ENCODE measurements at places on chromosomes 7 and 10.

GRCh38 chr10:91117505-91117904, 103.0 kb upstream of the PCGF5 start:
- no peak for DNase-seq

DNA sequence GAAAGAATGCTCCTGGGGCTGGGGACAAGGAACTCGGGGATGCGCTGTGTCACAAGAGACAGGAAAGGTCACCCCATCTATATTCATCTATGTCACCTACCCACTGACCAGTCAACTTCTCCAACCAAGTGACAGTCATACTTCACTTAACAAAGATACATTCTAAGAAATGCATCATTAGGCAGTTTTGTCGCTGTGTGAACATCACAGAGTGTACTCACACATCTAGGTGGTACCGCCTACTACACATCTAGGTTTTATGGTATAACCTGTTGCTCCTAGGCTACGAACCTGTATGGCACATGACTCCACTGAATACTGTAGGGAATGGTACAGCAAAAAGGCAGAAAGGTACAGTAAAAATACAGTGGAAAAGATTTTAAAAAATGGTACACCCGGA, 3.8 kb upstream of the ADAM12 start:
- no peak for DNase-seq

GRCh38 chr10:83862723-83863122, 276.6 kb upstream of the GHITM start:
- no peak for DNase-seq

GRCh38 chr7:25026156-25026555, 46.2 kb upstream of the OSBPL3 start:
- DNase-seq: no peak

DNA sequence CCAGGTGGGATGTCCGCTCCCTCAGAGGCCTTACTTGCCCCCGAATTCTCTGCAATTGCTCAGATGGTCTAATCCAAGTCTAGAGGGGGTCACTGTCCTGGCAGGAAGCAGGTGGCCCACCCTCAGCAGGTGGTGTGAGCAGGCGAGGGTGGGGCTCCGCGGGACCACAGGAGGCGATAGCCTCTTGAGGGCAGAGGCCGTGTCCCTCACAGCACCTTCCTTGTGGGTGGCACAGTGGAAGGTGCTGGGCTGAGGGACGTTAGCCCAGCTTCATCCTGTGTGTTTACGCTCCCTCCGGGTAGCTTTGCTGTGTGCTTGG, 38.3 kb upstream of the INPP5A start:
- DNase-seq: no peak

GRCh38 chr10:111934931-111935330, 248.6 kb downstream of the GPAM start:
- no peak for DNase-seq

- DNase-seq: no peak
These were observed 57.8 kb upstream of the WIPF3 start for GRCh38 chr7:29748286-29749099.

DNA sequence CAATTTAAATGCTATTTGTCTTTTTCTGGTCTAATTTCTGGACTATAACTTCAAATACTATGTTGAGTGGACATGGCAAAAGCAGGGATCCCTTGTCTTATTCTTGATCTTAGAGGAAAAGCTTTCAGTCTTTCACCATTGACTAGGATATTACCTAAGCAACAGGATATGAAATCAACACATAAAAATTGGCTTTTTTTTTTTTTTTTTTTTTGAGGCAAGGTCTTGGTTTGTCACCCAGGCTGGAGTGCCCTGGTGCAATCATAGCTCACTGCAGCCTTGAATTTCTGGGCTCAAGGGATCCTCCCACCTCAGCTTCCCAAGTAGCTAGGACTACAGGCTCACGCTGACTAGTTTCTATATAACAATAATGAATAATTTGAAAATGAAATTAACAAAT, 90.8 kb downstream of the JMJD1C start:
- no peak for DNase-seq

DNA sequence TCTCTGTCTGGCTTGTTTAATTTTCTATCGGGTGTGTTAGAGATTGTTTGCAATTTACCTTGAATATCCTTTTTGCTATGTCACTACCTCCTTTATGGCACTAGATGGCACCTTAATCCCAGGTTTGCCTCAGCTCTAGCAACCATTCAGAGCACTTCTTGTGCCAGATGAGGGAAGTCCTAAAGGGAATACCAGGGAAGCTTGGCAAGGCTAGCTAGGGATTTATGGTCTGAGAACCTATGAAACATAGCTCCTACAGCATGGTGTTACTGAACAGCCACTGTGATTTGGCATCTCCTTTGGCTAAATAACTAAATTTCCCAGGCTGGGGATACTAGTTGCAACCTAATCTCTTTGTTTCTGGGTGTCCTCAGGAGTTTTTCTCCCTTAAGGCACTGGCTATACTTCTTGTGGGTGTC, 69.0 kb upstream of the VOPP1 start:
- DNase-seq: no peak

GRCh38 chr10:47137311-47137851, 162.6 kb upstream of the GDF10 start:
- no peak for DNase-seq

DNA sequence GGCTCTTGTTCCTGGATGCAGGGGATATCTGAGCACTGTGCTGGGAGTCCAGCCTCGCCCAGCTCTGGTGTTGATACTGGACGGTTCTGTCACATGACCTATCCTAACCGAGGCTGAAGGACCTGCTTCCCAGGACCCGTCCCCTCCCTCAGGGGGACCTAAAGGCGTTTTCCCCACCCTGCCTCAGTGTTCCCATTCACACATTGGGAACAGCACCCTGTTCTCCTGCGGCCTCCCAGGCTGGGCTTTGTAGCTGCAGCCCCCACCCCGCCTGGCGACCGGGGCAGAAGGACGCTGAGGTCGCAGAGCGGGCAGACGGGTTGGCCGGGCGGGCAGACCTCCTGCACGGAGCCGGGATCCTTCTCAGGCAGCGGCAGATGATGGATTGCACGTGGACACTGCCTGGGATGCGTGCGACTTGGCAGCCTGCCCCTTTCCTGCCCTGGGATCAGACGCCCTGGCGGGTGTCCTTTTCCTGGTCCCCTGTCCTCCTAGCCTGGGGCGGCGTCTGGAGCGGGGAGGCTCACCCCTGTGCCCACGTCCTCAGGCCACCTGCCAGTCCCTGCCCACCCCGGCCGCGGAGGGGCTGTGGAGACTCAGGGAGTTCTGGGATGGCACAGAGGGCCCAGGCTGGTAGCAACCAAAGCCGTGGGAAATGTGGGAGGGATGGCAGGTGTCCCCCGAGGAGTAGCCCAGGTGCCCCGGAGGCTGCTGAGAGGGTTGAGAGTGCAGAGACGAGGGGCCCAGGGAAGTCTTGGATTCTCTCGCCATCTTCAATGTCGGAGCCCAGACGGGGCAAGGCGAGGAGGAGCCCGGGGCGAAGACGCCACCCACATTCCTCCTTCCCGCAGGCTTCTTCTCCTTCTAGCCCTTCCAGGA, 17.2 kb upstream of the PSMG3 start:
- no peak for DNase-seq

DNA sequence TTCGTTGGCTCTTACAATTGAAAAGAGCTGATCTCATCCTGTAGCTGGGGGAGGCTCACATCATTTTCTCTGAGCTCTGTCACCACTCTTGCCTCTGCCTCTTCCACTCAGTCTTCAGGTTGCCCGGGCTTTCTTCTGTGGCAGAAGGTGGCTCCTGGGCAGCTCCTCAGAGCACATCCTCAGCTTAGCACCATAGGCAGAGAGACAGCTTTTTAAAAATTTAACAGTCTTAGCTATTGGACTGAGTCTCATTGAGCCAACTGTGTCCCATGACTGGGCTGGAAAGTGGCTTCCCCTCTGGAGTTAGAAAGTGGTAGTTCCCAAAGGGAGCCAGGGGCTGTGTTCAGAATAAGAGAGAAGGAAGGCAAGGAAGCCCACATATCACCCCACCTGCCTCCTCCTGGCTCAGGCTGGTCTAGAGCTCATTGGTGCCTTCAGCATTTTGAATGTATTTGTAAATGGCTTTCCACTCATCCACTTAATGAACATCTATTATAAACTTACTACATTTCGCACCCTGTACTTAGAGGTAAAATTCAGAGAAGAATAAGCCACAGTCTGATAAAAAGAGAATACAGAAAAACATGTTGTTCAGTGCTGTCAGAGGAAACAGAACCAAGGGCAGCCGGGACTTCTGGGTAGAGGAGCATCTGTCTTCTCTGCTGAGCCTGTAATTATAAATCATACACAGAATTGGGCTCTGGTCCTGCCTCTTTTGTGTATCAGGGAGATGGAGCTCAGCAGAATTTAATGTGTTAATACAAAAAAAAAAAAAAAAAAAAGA, 119.3 kb downstream of the WDFY4 start:
- DNase-seq: no peak

- DNase-seq: no peak
These were observed 411.0 kb upstream of the FOXK1 start for GRCh38 chr7:4270941-4271715.

DNA sequence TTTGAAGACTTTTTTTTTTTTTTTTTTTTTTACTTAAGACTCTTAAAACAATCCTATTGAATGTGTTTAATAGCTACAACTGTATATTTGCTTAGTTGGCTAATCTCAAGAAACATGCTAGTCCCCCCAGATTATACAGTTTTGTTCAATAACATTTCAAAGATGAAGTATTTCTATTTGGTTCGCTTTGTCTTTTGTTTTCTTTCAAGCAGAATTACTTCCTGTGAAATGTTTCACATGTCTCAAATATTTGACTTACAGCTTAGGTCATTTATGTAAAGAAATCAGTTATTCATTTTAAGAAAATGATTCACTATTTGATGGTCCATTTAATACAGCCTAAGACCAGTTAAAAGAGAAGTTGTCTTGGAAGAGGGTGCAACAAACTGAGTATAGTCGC, 12.8 kb upstream of the LAMB1 start:
- DNase-seq: no peak

GRCh38 chr7:116322541-116322940, 112.2 kb downstream of the TES start:
- no peak for DNase-seq

- no peak for DNase-seq
These were observed 251.1 kb upstream of the LRRN3 start for GRCh38 chr7:110839866-110840265.

DNA sequence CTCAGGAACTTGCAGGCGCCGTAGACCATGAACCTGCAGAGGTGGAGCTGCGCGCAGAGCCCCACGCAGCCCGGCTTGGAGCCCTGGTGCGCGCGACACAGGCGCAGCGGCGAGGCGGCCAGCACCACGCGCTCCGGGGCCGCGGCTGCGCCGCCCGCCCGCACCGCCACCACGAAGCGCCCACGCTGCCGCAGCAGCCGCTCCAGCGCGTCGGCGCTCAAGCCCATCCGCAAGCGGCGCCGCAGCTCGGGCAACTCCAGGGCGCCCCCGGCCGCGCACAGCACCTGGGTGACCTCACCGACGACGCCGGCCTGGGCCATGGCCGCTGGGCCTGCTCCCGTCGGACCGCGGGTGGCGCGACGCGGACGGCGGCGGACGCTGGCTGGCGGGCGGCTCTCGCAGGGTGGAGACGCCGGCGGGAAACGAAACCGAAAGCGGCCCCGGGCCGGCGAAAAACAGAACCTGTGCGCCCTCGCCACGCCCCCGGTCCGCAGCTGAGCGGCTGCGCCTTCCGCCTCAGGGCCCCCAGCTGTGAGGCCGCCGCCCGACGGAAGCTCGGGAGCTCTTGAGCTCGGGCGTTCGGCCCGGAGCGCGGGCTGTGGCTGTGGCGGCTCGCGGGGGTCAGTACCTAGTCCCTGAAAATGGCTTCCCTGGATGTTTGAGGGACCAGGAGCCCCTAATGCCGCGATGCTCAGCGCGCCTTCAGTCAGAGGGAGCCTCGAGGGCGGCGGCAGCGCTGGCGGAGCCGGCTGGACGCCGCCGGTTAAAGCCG, at the start of gene PARP12:
TSS of gene PARP12 (minus strand) at position 424 of the 772 bp plus-strand sequence. CDS start at position 320, 104 bp downstream.
- peak; percentile 83 for DNase-seq

- DNase-seq: no peak
These were observed 69.9 kb downstream of the APBB1IP start for GRCh38 chr10:26508016-26508415.

DNA sequence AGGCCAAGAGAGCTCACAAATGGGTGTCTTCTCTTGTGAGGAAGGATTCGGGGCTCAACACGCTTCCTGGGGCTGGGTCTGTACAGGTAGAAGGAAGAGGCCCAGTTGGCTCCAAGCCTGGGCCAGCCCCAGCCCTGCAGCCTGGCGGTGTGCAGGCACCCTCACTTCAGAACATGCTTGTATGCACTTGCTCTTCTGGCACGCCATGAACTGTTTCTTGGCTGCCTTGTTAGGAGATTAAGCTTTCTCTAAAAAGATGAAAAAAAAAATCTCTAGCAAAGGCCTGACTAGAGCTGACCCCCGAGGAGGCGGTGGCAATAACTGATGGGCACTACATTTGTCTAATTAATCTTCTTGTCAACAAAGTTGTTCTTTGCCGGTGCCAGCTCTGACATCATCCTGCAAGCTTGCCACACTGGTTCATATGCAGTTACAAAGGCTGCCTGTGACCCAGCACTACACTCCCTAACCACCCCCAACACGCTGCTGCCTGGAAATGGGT, 94.7 kb downstream of the WDR11 start:
- DNase-seq: no peak

GRCh38 chr10:70664702-70665195, 7.6 kb upstream of the ADAMTS14 start:
- no peak for DNase-seq

Data from activated effector memory CD4-positive, alpha-beta T cell treated with Interleukin-2 at 50 U/mL for 16 hours (primary cell).